ENCODE measurements at places on chromosomes 7 and 10. TPM values are rescaled to one million over a fixed set of nuclear protein-coding genes. Genes with fewer than 3 reads are reported as not detected.

GRCh38 chr10:103193820-103194529 is 903 bp upstream of the NT5C2 start:
- DNase-seq = no peak

- no peak for DNase-seq
Measured at GRCh38 chr7:155373359-155374273, 75.9 kb downstream of the INSIG1 start.

GRCh38 chr7:105974471-105974870 is 11.4 kb downstream of the CDHR3 start:
- DNase-seq = no peak

DNA sequence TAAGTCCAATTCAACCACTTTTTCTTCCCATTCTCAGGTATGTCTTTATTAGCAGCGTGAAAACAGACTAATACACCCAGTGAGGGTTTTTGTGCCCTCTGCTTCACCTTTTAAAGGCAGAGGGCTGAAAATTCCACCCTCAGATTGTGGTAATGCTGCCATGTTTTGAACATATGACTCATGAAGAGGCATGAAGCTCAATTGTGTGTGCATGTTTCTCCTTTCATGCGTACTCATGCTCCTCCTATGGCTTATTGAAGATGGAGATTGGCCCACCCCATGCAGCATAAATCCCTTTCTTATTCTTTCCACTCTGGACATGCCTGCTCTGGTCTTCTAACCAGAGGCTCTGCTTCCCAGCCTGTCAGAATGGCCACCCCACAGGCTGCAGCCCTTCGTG is 168.0 kb upstream of the PRKCQ start:
- no peak for DNase-seq

GRCh38 chr7:129824291-129825208 is 128.2 kb downstream of the UBE2H start:
- DNase-seq = no peak

GRCh38 chr10:24153031-24153430 is 55.9 kb upstream of the KIAA1217 start:
- no peak for DNase-seq

- no peak for DNase-seq
Measured at GRCh38 chr7:113922049-113922448, 3.2 kb upstream of the PPP1R3A start.

DNA sequence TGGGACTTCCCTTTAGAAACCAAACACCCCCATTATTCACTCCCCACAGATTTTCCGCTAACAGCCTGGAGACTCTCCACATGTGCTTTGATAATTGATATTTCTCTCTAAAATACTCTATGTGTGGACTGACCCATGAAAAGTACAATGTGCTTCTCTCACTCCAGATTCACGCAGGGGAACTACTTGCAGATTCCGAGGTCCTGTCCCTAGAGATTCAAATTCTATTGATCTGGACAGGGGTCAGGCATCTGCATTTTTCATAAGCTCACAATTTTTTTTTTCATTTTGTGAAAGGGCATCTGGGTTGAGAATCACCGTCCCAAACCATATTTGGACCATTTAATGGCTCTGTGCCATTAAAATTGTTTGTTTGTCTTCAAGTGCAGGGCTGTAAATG is 98.7 kb downstream of the CALCR start:
- no peak for DNase-seq

The GLCCI1 gene
- total RNA-seq = 39.1 TPM
